ENCODE measurements at places on chromosomes 11 and 22.

DNA sequence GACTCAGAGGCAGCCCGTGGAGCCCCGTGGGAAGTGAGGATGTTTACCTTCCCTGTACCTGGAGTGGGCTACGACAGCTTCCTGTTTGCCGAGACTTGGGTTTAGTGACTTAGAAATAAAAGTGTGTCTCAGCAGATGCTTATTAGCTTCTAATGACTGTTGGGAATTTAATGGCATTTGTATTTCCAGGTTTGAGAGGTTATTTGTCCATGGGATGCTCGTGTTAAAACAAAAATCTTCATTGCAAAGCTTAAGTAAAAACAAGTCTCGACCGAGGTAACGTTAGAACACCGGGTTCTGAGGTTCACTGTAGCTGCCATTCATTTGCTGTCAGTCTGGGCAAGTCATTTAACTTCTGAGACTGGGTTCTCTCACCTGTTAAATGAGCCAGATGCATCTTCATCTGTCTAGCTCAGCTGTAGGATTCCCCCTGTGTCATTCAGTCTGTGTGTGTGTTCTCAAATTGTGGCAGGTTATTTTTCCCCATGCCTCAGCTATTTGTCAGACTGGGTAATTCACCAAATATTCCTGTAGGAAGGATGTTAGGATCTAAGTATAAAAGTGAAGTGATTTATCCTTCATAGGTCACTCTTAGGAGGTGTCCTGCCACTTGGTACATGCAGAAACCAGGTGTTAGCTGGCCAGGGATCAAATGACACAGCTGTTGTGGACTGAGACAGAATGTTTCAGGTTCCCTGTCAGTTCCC is 791 bp downstream of the EI24 start:
- DNase-seq = peak; percentile 8

GRCh38 chr11:65083134-65083833 is 556 bp downstream of the CDCA5 start:
- DNase-seq = no peak

- DNase-seq = no peak
Measured at GRCh38 chr22:44360668-44361381, 48.1 kb upstream of the SHISAL1 start.

DNA sequence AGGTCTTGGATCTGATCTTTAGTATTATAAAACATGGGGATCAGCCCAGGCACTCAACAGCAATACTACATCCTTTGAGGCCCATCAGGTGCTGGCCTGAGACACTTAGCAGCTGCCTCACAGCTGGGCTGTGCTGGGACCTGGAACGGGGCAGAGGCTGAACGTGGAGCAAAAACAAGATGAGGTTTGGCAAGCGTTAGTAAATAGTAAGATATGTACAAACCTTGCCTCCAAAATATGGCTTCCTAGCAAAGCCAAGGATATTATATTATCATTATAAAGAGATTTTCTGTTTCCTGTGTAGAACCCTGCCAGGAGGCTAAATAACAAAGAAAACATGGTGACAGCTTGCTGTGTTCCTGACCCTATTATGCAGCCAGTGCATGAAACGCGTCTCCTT is 60.0 kb upstream of the SPON1 start:
- DNase-seq = no peak

DNA sequence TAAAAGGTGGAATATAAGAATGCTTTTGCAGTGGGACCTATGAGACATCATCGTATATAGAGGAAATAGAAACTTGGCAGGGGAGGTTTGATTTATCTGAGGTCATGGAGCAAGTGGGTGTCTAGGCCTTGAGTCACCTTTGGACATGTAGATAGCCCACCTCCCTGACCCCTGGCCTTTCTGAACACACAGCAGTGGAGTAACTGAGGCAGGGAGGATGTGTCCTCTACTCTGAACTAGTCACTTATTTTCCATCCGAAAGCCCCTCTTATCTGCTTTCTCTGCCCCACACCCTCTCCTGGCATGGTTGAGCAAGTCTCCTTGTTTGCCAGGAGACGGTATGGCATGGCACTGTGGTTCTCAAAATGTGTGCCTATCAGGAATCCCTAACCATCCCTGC is 7.9 kb downstream of the CD82 start:
- DNase-seq = no peak

GRCh38 chr11:121274332-121274991 is 18.1 kb upstream of the SC5D start:
- DNase-seq = no peak

DNA sequence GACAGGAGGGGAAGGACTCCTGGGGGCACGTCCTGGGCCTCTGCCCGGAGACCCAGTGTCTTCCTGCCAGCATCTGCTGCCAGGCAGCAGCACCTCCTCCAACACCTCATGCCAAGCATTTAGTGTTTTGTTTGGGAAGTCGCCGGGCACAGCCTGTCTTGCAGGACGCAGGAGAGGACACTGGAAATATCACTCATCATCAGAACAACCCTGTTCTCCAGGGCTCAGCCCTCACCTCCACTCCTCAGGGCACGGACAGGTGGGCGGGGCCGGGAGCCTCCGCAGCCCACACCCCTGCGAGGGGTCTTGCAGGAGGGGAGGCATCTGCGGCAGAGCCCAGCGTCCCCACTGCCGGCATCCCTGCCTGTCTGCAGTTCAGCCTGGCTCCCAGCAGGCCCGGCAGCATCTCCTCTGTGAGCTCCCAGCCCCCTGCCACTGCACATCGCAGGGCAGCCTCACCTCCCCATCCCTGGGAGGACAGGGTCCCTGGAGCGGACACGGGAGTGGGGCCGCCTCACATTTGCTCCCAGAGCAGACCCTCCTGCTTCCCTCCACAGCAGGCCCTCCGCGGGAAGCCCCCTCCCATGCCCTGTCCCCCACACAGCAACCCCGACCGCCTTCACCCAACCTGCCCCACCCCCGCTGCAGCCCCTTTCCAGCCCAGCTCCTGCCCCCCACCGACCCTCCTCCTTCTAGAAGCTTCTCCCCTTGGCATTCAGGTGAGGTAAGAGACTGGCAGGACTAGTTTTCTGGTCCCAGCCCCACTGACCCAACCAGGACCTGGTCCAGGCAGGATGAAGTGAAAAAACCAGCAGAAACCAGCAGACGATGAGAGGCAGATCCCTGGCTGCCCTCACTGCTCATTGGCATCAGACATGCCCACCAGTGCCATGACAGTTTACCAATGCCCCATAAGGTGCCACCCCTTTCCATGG is 72.7 kb downstream of the BRD1 start:
- no peak for DNase-seq

- no peak for DNase-seq
Measured at GRCh38 chr22:30402028-30402765, 5.4 kb downstream of the SEC14L2 start.

- DNase-seq = no peak
Measured at GRCh38 chr11:26522912-26523610, 49.0 kb downstream of the MUC15 start.

DNA sequence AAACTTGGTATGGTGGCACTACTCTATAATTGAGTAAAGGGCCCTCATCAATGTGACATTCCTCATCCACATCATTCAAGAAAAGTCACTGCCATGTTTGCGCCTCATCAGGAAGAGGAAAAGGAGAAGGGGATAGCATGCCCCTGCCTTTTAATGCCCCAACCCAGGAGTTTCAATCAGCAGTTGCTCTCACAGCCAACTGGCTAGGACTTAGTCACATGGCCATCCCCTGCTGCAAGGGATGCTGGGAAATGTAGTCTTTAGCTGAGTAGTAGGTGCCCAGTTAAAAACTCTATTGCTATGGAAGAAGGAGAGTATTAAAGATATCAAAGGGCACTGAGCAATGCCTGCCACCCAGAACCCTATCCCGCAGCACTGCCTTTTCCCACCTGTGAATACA is 10.9 kb upstream of the CCND1 start:
- no peak for DNase-seq

- DNase-seq = no peak
Measured at GRCh38 chr11:26632691-26633159, 60.7 kb upstream of the MUC15 start.

DNA sequence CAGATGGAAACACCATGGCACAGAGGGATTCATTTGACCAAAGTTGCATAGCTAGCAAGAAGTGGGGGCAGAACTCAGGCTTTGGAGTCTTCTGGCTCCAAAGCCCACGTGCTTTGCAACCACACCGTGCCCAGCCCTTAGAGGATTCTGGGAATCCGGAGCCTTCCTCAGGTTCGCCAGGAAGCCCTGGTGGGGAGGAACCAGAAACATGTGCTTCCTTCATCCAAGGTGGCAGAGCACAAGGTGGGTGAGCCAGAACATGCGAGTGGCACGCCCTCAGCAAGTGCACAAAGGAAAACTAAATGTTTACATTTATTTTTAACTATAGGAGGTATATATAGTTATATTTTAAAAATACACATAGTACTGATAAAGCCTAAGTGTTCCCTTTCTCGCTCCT is 151.9 kb upstream of the NECTIN1 start:
- no peak for DNase-seq

GRCh38 chr11:110100476-110101240 is 7.5 kb downstream of the ZC3H12C start:
- peak; percentile 59 for DNase-seq

- DNase-seq = peak; percentile 9
Measured at GRCh38 chr11:61482513-61482912, 26.0 kb upstream of the LRRC10B start.

DNA sequence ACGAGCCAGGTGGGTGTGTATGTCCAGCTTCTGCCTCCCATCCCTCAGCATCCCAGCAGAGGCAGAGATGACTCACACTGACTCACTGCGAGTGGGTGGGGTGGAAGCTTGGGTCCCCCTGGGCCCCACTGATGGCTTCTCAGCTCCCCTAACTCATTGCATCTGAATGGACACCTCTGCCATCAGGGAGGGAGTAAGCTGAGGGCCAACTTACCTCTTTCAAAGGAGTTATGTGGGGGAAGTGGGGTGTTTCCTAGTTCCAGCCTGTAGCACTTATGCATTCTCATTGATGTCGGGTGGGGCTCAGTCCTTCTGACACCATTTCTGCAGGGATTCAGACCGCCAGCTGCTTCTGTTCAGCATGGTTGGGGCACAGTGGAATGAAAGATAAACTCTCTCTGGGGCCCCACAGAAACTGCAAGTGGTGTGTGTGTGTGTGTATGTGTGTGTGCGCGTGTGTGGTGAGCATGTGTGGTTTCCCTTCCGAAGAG is 1425.8 kb downstream of the TBC1D22A start:
- no peak for DNase-seq

GRCh38 chr11:94544646-94545263 is 1.0 kb downstream of the FUT4 start:
- DNase-seq = no peak

GRCh38 chr22:35873426-35873825 is 155.2 kb downstream of the RBFOX2 start:
- DNase-seq = no peak

DNA sequence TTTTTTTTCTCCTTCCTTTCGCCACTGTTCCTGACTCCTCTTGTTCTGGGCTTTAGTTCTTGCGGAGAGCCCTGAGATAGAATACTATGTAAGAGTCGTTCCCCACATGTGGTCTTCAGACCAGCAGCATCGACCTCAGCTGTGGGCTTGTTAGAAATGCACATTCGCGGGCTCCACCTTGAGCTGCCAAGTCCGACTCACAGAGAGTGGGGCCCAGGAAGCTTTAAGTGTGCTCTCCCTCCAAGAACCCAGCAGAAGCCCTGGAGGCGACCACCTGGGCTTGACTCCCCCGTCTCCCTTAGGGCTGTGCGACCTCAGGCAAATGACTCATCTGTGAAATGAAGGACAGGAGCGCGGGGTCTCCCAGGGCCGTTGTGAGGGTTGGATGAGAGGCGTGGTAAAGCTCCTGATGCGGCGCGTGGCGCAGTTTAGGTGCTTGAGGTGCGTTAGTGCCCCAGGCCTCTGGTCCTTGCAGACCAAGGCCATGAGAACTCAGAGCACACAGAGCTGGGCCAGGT is 18.8 kb downstream of the SAMM50 start:
- no peak for DNase-seq

DNA sequence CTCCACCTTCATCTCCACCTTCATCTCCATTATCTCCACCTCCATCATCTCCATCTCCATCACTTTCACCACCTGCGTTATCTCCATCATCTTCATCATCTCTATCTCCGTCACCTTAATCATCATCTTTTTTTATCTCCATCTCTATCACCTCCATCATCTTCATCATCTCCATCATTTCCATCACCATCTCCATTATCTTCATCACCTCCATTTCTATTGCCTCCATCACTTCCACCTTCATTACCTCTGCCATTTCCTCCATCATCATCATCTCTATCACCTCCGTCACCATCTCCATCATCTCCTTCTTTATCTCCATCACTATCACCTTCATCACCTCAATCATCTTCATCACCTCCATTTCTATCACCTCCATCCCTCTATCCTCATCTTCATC is 573.5 kb downstream of the TBC1D22A start:
- no peak for DNase-seq

- no peak for DNase-seq
Measured at GRCh38 chr22:27226666-27227065, 569.3 kb downstream of the MIAT start.

- DNase-seq = peak; percentile 67
Measured at GRCh38 chr22:20249797-20250354, 18.2 kb downstream of the RTN4R start.

- DNase-seq = no peak
Measured at GRCh38 chr11:120601536-120601935, 90.0 kb downstream of the GRIK4 start.
